ENCODE measurements at places on chromosomes 2 and 18. TPM values are rescaled to one million over a fixed set of nuclear protein-coding genes. Genes with fewer than 3 reads are reported as not detected.

DNA sequence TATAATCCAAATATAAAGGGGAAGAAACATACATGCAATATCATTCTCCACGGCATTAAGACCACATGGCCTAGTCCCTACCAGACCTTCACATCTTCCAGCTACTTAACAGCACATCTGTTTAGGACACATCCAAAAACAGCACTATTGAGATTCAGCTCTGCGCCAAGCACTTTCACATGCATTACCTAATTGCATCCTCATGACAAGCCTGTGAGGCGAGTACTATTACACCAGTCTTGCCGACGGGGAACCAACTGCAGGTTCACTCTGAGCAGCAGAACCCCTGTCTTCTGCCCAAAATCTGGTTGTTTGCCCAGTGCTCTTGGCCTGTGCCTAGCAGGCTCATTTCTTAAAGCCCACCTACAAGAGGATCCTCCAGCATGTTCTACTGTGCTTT lies 66.7 kb downstream of the AAK1 start:
- DNase-seq, result no peak

DNA sequence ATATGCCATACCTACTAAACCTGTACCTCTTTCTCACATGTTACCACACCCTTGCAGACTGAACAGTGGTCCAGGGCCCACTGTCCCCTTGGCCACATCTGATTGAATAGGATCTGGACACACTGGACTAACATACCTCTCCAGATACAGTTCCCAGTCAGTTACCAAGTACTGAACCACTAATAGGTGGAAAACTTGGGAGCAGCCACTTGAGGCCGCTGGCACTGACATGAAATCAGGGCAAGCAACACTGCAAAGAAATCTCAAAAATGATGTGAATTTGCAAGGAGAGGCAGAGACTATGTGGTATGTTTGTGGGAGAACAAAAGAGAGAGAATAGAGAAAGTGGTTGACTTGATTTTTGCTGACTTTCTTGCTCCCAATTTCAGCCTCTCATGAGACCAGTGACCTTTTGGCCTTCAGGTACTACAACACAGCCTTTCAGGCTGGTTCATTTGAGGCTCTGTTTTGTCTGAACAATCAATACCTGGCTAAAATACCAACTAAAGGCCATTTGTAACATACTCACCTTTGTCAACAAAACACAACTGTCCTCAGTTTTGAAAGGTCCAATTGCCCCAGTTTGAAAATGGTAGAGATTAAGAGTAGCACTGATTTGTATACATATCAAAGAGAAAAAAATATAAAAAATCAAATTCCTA lies 7.8 kb downstream of the GRB14 start:
- DNase-seq, result no peak

DNA sequence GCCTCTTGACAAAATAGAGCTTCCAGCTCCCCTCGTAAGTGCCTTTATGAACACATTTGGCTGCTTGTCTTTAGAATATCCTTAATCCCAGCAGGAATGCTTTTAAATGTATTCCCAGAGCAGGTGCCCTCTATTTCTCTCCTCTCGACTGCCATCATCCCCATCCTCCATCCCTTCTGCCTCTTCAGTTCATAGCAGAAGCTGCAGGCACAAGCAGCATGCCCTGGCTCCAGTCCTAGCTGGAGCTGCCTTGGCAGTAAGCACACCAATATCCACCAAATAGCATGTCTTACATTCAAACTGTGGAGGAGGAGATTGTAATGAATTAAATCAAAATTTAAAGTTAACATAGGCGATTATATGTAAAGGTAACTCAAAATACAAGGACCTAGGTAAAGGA lies 891.3 kb upstream of the SLC39A10 start:
- DNase-seq, result no peak

DNA sequence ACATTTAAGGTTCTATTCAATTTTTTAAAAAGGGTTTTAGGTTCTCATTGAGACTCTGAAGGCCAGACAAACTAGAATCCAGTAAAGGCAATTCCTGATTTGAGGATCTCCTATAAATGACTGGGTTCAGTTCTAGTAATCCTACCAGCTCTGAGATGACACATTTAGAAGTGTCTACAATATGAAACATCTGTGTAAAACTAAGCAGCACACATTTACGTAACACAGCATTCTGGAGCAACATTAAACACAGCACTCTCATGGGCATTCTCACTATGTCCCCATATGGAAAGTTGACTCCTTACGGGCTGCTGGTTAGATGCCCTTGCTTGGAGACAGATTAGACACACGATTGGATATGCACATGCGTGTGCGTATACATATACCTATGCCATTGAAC lies 114.4 kb downstream of the ZNF385B start:
- no peak for DNase-seq

GRCh38 chr2:219560037-219560892 lies 11.1 kb downstream of the OBSL1 start:
- DNase-seq, result no peak

DNA sequence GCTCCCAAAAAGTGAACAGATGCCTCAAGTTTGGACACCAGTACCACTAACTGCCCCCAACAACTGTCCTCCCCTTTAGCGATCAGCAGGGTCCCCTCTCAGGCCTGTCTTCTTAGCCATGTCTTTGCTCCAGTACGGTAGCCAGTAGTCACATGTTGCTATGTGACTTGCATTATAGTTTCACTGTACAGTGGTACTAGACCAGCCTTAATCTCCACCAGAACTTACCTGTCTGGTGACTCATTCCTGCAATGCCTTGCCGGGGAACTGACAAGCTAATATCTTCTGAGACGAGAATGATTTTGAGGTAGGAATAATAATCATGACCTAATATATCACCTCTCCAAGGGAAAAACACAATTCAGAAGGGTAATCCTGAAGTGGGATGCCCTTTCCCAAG lies 23.7 kb downstream of the ACMSD start:
- no peak for DNase-seq

- no peak for DNase-seq
These were observed 177.4 kb upstream of the CWC22 start for GRCh38 chr2:180184506-180184905.

GRCh38 chr2:23669413-23670244 lies 257.3 kb downstream of the ATAD2B start:
- DNase-seq, result peak; percentile 60

DNA sequence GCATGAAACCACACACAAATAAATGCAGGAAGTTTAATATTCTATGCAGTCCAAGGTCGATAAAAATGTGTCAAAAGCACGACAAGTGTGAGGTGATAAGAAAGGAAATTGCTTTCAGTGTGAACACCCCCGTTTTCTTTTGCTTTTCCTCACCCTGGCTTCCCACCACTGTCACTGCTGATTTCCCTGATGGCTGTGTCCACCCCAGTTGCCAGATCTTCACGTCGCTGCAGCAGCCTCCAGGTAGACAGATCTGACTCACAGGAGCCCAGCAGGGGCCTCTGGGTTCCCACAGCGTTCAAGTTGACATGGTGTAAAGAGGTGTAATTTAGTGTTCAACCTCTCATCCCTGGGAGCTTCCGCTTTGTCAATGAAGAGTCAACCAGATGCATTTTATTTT lies 128.0 kb upstream of the TACR1 start:
- DNase-seq, result no peak

DNA sequence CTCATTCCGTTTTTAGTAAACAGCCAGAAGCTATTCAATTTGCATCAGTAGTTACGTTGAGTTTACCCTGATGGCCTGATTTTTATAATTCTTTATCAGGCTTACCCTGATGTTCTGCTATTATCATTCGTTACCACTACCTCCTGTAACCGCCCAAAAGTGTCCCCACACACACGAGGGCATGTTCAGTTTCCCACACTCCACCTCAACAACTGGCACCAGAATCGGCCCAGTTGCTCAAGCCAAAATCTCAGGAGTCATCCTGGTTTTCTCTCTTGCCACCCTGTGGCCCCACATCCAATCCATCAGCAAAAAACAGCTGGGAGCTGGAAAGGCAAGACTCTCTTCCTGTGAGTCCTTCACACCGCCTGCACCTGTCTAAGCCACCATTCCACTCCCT lies 102.9 kb upstream of the RAB6C start:
- no peak for DNase-seq

GRCh38 chr18:50825621-50826020 lies 5.8 kb upstream of the MRO start:
- DNase-seq, result no peak

- no peak for DNase-seq
These were observed 1.3 kb downstream of the UGT1A6 start for GRCh38 chr2:233693963-233694362.

DNA sequence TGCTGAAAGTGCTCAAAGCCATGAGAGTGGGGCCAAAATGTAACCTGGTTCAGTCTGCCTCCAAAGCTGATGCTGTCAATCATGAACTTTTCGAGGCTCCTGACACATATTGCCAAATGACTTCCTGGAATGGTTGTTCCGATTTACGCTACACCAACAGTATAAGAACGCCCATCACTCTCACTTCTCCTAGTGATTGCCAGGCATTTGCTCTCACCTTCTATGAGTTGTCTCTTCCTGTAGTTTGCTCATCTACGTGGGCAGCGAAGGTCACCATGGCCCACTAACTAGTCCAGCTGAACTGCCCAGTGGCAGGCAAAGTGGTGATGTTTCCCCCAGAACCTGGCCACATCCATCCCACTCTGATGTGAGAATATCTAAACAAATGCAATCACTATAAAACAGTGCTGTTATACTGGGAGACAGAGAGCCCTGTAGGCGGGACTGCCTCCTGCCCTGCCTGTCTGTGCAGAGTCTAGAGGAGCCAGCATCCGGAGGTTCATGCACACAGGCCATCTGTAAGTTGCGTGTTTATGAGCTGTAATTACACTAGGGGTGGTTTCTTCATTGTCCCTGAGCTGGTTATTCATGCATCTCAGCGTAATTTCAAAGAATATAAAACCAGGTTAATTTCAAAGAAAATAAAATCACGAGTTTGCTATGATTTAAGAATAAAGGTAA lies 8.8 kb upstream of the CABLES1 start:
- no peak for DNase-seq

GRCh38 chr2:30591186-30591585 lies 144.1 kb downstream of the LCLAT1 start:
- no peak for DNase-seq

GRCh38 chr2:70890469-70891065 lies 45.1 kb upstream of the ATP6V1B1 start:
- no peak for DNase-seq

DNA sequence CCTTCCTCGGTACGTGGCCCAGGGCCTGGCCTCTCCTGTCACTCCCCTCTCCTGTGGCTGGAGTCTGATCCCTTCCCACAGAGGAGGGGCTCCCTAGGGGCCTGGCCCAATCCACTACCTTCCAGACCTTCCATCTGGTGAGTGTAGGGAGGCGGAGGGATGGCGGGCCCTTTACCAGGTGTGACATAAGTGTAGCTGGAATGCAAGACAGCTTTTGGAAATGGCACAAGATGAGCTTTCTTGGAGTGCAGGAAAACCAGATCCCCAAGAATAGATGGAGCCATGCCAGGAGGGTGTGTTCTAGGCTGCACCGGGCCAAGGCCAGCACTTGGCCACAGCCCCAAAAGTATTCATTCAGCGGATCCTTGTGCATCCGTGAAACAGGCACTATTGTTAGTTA lies 30.1 kb downstream of the IGFBP5 start:
- no peak for DNase-seq

DNA sequence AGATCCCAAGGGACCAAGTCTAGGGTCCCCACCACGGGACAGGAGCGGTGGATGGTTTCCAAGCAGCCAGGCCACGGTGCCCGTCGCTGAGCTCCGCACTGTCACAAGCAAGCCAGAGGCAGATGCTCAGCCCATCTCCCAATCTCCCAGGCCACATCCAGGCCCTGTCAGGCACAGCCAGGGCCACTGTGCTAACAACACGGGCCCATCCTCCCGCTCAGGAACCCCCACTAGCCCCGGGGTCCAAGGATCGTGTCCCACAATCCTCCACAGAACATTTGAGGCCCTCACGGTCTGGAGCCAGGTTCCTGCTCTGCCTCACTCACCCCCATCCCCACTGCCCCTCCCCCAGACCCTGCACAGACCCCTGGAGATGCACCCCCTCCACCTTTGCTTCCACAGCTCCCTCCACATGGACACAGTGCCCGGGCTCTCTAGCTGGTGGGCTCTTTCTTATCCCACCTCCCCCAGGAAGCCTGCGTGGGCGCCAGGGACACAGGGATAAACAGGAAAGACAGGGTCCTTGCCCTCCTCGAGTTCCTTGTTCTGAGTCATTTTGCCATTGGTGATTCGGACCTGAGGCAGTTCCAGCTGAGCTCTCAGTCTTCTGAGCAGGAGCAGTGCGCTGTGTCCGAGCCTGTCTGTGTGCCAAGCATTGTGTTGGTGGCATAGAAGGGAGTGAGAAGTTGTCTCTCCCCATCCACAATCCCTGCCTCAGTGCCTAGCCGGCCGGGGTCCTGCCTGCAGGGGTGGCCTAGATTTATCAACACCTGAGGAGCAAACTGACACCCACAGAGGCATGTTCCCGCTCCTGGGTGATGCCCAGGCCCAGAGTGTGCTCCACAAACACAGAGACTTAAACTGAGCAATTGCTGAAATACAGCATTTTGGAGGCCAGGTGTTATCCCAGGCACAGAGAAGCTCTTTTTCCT lies 7.0 kb downstream of the CROCC2 start:
- DNase-seq, result no peak

DNA sequence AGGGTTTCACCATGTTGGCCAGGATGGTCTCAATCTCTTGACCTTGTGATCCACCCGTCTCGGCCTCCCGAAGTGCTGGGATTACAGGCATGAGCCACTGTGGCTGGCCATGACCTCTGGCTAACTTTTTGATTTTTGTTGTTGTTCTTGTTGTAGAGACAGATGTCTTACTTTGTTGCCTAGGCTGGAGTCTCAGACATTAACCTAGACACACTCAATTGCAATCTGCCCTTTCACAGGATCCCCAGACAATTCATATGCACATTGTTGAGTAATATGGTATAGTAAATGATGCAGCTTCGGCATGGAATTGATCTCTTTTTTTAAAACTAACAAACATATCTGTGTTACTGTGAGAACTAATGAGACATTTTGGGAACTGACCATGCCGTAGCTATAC lies 130.5 kb upstream of the CCDC195 start:
- no peak for DNase-seq

GRCh38 chr18:7575465-7576028 lies 8.4 kb downstream of the PTPRM start:
- DNase-seq, result no peak

DNA sequence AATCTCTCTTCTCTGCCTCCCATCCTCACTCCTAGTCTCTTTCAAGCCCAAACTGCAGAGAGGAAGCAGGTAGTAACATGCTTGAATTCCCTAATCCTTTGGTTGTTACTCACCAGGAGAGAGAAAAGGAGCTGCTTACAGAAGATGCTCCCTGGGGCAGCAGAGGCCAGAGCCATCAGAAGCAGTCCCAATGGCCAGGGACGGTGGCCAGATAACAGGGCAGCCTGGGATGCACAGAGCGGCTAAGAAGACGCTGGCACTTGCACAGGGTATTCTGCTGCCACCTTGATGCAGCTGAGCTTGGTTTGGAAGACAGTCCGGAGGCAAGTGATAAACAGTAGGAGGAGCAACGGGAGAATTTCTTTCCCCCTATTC lies 250 bp downstream of the DSC1 start:
- DNase-seq, result no peak

The RAMP1 gene
- 4.9 TPM for total RNA-seq

The FBLN7 gene
- 2.2 TPM for total RNA-seq

The WDSUB1 gene
- 9.1 TPM for total RNA-seq

The LRRC30 gene
- total RNA-seq, result not detected

The PIK3C3 gene
- total RNA-seq, result 57.1 TPM

The ARMC9 gene
- total RNA-seq, result 10.9 TPM

The TBC1D8 gene
- total RNA-seq, result 17.7 TPM

The MC2R gene
- total RNA-seq, result not detected

The REG3A gene
- total RNA-seq, result not detected
